ENCODE measurements at places on chromosomes 7 and 10. TPM values are rescaled to one million over a fixed set of nuclear protein-coding genes. Genes with fewer than 3 reads are reported as not detected.

Gene SKIDA1
- 0.04 TPM for total RNA-seq

Gene SP8
- not detected for total RNA-seq

Gene TMEM213
- not detected for total RNA-seq

Gene EN2
- total RNA-seq: not detected

Gene PRPS1L1
- total RNA-seq: not detected

Gene CPXM2
- total RNA-seq: under 0.01 TPM

Gene IDI2
- not detected for total RNA-seq

Gene MEIG1
- not detected for total RNA-seq

Gene BRAT1
- 50.8 TPM for total RNA-seq

Gene CLDN4
- 1.5 TPM for total RNA-seq

Gene TEX36
- total RNA-seq: not detected

Gene THNSL1
- 3.0 TPM for total RNA-seq

Gene FAM13C
- total RNA-seq: 0.08 TPM

Gene AKR1C3
- total RNA-seq: 3.7 TPM

Gene TRIM56
- 13.6 TPM for total RNA-seq

All from hair follicular keratinocyte (primary cell).